Right hindlimb (tissue), 1 donor: ENCODE measurements at places on chromosomes 2 and 18.

GRCh38 chr2:234075518-234075915 is 25.0 kb downstream of the SPP2 start:
- DNase-seq = no peak

- DNase-seq = no peak
These were observed 1055.2 kb upstream of the FANCL start for GRCh38 chr2:59296279-59296678.

GRCh38 chr2:151289972-151290866 is 751 bp upstream of the NMI start:
- peak; percentile 36 for DNase-seq

- DNase-seq = peak; percentile 42
These were observed 37.1 kb downstream of the CD28 start for GRCh38 chr2:203743441-203743981.

- DNase-seq = no peak
These were observed 169.4 kb downstream of the DNAH7 start for GRCh38 chr2:195899226-195899625.

GRCh38 chr2:194182888-194183287 is 1474.1 kb upstream of the SLC39A10 start:
- DNase-seq = no peak

GRCh38 chr2:48397281-48397680 is 132.7 kb upstream of the STON1 start:
- no peak for DNase-seq

GRCh38 chr18:76938619-76939018 is 116.3 kb downstream of the ZNF236 start:
- no peak for DNase-seq

- DNase-seq = no peak
These were observed 4.3 kb downstream of the TMEFF2 start for GRCh38 chr2:192190474-192190873.

DNA sequence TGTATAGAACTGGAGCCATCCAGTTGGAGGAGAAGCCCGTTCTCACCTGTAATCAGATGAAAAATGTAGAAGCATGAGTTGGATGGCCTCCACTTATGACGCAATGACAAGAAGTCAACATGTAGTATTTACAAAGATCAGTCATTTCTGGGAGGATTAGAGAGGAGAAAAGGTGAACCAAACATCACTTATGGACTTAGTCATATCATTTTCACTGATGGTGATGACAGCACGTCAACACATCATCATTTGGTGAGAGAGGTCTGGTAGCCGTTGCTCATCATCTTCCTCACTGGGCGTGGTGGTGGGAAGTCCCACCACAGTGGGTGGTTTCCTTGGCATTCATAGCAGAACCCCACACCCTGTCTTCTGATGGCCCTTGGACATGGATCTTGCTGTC is 264.2 kb upstream of the EPAS1 start:
- DNase-seq = no peak

DNA sequence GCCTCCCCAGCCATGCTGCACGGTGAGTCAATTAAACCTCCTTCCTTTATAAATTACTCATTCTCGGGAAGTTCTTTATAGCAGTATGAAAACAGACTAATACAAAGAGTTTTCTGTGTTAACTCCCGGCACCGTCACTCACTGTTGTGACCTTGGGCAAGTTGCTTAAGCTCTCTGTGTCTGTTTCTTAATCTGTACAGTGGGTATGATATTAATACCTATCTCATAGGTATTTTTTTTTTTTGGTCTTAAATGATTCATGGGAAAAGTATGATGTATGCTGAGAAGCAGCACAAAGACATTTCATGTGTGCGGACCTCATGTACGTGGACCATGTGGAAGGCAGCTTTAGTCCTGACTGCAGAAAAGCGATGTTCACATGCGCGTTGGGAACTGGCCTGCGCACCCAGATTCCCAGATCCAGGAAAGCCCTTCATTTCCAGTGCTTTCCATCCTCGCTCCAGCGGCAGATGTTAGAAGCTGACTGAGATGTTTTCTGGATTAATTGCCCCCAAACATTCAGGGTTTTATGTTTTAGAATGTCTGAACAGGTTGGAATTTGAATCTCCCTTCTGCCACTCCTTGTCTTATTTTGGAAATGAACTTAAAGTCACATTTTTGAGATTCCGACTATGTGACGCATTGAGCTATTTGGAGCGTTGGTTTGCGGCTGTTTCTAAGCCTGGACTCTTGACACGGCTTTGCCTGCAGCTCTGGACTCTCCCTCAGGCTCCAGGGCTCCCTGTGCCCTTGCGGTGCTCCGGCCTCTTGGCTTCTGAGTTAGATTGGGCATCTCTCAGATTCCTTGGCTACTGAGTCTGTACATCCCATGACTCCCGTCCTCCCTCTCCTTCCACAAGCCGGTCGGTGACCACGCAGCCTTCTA is 61.4 kb downstream of the SLC4A3 start:
- no peak for DNase-seq

GRCh38 chr2:8125741-8126711 is 555.8 kb upstream of the ID2 start:
- DNase-seq = no peak

DNA sequence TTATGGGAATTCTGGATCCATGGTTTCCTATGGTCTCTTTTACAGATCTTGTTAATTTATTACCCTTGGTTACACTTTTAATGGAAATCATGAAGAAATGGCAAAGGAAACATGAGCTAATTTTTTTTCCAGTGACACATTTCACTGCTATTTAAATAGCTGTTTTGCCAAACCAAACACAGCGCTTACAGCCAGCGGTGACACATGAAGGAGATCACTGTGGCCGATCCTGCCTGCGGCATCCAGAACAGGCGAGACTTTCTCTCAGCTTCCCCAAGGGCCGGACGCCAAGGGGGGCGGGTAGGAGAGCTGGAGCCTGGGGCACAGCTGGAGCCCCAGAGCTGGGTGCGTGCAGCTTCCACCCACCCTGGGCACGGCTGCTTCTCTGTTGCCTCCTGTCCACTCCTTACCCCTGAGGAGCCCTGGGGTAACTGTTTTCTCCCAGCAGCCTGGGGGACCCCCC is 81.4 kb upstream of the PKDCC start:
- peak; percentile 92 for DNase-seq

DNA sequence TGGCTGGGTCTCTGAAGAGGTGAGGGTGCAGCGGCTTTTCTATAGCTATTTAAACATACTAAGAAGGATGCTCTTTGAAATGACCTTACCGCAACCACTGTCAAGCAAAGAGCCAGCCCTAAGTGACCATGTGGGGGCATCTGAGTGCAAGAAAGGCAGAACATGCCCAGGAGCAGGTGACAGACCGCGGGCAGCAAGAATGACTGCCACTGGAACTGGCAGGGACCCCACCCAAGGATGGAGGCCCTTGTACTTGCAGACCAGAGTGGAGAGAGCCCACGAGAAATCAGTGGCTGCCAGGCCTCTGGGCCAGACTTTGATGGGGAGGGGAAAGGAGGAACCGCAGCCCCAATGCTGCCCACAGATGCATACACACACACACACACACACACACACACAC is 33.1 kb downstream of the DNMT3A start:
- DNase-seq = no peak

DNA sequence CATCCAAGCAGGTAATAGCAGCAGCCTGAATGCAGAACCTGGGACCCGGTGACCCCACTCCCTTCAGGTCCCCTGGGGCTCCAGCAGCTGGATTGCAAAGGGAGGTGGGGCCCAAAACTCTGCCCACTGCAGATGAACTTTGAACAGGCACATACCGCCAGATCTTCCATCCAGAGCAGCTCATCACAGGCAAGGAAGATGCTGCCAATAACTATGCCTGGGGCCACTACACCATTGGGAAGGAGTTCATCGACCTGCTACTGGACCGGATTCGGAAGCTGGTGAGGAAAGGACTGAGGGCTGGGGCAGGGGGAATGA is 9.2 kb upstream of the DNAJB2 start:
- no peak for DNase-seq

DNA sequence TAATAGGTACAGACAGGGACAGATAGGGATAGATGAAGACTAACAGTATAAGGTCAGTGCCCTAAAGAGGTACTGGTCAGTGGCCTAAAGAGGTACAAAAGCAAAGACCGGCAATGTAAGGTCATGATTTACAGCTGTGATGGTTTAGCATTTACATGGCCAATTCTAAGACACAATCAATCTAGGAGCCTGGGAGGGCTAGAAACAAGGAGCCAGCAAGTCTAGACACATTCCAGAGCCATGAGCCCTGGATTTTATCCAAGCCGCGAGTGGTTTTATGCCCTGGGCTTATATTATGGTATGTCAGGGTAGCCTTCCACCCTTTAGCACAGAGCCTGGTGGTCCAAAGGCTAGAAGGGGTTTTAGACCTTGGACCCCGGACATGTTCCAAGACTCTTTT is 124.2 kb downstream of the CBLN2 start:
- DNase-seq = no peak

GRCh38 chr18:11981543-11982366 is 448 bp downstream of the IMPA2 start:
- peak; percentile 61 for DNase-seq

GRCh38 chr2:227772197-227772661 is 26.5 kb downstream of the SCYGR8 start:
- DNase-seq = no peak

- no peak for DNase-seq
These were observed 111.9 kb downstream of the EPC2 start for GRCh38 chr2:148756292-148756975.

DNA sequence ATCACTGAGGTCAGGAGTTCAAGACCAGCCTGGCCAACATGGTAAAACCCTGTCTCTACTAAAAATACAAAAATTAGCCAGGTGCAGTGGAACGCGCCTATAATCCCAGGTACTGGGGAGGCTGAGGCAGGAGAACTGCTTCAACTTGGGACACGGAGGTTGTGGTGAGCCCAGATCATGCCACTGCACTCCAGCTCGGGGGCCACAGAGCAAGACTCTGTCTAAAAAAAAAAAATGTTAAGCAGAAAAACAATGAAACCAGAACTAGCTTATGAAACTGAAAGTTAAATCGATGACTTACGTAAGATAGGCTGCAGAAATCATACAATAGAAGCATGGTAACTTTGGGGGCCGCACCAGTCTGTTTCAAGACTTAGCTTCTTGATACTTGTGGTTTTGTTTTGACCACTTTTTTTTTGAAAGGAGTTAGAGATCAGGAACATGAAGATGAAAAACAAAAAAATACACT is 6.2 kb upstream of the GPR155 start:
- DNase-seq = no peak

DNA sequence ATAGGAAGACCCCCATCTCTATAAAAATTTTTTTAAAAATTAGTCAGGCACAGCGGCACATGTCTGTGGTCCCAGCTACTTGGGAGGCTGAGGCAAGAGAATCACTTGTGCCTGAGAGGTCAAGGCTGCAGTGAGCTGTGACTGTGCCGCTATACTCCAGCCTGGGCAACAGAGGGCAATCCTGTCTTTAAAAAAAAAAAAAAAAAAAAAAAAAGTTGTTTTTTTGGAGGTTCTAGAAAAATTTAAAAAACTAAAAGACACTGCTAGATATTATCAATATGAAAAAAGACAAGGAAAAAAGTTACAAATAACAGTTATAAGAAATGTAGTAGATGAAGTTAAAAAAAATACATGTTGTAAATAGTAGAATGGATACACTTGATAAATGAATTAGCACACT is 56.1 kb upstream of the C2orf15 start:
- DNase-seq = no peak

- peak; percentile 77 for DNase-seq
These were observed 168.5 kb downstream of the CBLN2 start for GRCh38 chr18:72375618-72376017.

DNA sequence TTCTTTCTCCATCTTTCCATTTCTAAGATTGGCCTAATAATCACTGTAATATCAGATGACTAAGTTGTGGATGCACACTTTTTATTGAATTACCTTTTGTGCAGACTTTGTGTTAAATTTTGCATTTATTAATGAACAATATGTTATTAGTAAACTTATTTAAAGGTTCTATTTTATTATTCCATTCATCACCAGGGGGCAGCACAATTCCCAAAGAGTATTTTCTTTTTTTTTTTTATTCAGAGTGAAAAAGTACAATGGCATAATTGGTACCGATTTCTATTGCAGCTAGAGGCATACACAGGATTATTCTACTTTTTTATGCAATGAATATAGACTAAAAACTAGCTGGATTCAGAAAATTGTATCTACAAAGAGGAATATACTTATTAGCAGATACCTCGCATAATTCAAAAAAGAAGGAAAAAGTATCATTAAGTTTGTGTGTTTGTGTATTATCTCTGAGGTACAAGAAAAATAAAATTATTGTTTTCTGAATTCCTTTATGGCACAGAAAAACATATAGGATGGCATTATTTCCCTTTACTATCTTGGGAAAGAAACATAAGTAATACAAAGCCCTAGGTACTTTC is 390.6 kb downstream of the ERBB4 start:
- no peak for DNase-seq

- DNase-seq = no peak
These were observed 356.4 kb upstream of the SLC39A10 start for GRCh38 chr2:195300631-195301030.

DNA sequence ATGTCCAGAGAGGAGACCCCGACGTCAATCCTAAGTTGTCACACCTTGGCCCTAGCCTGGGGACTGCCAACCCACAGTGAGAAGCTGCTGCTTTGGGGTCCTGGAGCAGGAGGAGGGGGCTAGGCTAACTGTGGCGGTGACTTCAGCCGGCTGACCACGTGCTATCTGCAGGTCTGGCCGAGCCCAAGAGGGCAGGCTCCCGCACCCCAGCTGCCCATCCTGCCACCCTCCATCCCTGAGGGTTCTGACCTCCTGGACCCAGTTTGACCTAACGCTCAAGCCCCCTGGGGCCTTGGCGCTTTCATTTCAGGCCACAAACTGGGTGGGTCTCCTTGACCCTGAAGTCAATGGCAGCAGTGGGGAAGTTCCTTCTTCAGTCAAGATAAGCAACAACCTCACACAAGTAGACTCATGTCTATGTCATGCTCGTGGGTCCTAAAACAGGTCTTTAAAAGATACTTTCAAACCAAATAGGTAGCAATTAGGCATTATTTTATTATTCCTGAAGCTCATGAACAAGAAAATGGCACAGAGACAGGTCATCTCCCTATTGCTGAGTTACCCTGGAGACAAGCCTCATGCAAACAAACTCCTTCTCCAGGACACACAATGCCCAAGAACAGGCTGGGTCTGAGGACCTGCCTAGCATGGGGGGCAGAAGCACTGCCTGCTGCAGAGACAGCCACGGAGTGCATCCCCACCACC is 2.3 kb downstream of the HES6 start:
- no peak for DNase-seq

GRCh38 chr2:119810049-119810630 is 50.4 kb downstream of the PTPN4 start:
- DNase-seq = no peak

- DNase-seq = no peak
These were observed 239.7 kb upstream of the TNP1 start for GRCh38 chr2:217099561-217099960.
